Islet precursor cell (in vitro differentiated cells): ENCODE measurements at places on chromosomes 3 and 15.

- no peak for DNase-seq
Observed at GRCh38 chr3:2940062-2940461, 170.1 kb downstream of the IL5RA start.

DNA sequence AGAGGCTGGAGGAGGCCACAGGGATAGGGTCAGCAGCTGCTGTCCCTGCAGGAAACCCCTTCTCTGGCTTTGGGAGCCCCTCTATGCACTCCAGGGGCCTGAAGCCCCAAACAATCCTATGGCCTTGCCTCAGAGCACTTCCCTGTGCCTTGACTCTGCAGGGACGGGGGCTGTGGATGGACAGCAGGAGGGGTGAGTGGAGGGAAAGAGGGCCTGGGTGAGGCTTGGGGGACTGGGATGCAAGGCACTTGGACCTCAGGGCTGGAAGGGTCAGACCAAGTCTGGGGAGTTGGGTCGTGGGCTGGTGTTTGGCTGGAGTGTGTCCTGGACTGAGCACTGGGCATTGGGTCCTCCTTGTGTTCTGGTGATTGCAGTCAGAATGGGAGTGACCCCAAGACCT, 769.8 kb downstream of the EPHA3 start:
- no peak for DNase-seq

DNA sequence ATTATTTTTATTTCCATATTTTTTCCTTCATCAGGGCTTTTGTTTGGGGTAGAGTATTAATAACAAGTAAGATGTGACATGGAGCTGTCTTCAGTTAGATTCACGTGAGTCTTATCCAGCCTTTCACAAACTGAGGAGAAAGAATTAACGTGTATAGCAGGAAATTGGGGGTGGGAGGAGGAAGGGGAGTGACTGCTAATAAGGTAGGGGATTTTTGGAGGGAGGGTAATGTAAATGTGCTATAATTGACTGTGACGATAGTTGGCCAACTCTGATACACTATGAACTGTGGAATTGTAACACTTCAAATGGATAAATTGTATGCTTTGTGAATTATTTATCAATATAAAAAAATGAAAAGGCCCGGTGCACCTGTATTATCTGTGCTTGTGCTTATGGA, 8.9 kb downstream of the DUT start:
- DNase-seq: no peak

GRCh38 chr15:71800835-71801745, 9.3 kb upstream of the NR2E3 start:
- DNase-seq: peak; percentile 55

DNA sequence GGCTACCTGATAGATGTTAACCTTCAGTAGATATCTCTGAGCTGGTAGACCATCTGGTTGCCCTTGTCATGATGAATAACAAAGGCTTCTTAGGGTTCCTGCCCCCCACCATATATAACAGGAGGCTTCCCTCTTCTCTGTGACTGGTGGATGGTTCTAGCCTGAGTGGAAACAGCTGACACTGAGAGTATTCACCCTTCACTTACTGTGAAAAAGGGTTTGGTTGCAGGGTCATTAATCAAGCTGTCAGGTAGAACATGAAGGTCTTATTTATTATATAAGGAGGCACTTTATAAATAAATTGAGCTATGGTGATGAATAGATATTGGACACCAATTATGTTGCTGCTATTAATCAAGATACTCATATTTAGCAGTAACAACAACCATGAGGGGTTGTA, 58.6 kb downstream of the CACNA2D3 start:
- DNase-seq: no peak

DNA sequence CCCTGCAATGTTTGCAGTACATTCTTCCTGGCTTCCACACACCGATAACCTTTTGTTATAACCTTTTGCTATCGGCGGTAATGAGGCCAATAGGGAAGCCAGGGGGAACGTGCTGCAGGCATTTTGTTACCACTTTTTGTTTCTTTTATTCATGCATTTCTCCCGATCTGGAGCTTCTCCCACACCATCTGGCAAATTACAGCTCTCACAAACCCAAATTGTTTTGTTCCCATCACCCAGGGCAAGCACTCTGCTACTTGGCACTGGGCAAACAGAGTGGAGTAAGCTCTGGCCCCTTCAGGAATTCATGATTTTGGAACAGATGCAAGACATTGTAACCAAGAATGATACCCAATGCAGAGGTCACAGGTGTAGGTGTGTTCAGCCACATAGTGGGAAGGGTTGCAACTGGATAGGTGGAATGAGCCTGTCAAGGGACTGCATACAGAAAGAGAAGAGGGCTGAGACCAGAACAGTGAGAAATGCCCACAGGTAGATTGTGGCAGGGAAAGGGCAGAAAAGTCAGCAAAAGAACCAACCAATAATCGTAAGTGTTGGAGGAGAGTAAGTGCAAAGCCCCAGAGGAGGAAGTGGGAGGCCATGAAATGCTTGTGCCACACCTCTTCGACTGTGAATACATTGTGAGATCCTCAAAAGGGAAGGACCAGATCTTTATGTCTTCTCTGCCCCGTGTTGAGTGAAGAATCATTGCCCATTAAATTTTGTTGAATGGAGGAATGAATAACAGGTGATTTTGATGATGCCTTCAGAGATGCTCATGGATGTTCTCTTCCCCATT, 45.8 kb downstream of the PARP15 start:
- no peak for DNase-seq

DNA sequence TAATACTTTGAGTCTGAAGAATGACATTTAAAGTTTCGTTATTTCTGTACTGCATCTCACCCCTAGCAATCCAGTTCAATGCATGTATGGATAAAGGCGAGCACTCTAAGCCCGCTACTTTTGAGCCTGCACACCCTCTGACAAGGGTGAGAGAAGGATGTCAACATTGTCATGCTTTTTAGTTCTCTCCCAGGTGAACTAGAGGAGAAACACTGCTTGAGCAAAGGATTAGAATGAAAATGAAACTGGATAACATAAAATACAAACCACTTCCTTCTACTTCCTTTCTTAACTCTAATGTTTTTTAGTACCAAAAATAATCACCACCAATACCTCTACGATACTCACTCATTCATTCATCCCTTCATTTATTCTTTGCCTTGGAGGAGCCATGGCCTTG, 588.7 kb upstream of the NR2F2 start:
- no peak for DNase-seq

- no peak for DNase-seq
Observed at GRCh38 chr3:169171739-169172138, 491.8 kb downstream of the MECOM start.

- DNase-seq: no peak
Observed at GRCh38 chr3:53974324-53974723, 82.7 kb upstream of the SELENOK start.

DNA sequence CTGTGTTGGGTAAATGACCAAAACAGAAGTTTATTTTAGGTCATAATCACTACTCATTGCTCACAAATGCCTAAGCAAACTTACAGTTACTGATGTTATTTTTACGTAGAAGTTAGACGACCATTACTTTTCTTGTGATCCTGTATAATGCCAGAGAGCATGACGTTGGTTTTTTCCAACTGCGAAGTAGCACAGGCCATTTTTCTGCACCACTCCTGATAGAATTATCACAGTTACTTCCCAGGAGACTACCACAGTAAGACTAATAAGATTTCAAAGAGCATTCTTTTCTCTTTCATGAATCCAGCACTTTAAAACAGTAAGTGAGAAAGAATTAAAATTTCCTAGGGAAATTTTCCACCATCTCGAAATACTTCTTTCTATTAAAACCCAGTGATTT, 19.8 kb downstream of the CD200 start:
- no peak for DNase-seq

GRCh38 chr3:122920986-122921385, 106.6 kb downstream of the SEMA5B start:
- no peak for DNase-seq

- no peak for DNase-seq
Observed at GRCh38 chr3:107861422-107861821, 229.4 kb downstream of the CD47 start.

DNA sequence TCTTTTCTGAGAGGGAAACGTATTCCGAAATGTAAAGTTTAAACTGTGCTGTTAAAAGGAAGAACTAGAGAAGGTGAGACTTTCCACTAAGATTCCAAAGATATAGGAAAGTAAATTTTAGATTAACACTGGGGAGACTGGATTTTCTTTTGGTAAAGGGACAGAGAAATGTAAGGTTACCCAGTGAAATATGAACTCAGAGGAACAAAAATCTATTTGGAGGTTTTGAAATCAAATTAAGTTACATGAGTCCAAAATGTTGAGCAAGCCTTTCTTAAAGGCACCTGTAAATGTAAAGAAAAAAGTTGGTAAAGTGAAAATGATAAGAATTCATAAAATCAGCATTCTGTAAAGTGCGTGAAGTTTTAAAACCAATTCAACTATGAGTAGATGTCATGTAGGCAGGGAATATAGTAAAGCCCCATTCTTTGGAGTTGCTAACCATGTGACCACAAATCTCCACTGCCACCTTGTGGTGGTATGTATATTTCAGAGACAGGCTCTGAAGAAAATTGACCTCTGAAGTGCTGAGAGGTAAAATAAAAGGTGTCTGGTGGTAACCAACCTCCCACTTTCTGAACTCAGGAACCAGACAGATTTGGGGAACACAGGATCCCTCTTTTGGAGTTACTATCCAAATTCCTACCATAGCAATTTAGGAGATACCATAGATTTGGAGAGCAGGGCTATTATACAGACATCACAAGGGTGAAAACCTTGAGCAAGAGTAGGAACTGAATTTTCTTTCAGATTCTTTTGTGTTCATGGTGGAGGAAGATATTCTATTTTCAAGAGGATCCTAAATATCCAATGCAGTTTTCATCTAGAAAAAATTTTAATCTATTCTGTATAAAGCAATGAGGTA, 215.3 kb downstream of the ROBO2 start:
- DNase-seq: peak; percentile 71

DNA sequence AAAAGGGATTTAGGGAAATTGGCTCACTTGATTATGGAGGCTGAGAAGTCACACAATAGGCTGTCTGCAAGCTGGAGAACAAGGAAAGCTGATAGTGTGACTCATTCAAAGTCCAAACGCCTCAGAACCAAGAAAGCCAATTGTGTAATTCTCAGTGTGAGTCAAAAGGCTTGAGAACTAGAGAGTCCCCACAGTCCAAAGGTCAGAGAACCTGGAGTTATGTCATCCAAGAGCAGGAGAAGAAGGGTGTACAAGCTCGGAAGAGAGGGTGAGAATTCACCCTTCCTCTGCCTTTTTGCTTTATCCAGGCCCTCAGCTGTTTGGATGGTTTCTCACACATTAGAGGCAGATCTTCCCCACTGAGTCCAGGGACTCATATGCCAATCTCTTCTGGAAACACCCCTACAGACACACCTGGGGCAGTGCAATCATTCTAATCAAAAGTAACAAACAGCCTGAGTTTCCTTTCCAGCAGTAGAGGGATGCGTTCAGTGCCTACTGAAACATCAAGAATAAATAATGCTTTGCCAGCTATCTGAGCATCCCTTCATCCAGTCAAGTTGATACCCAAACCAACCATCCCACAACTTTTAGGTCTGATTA, 271.5 kb downstream of the SATB1 start:
- no peak for DNase-seq

- peak; percentile 83 for DNase-seq
Observed at GRCh38 chr15:100723315-100723801, 121.0 kb downstream of the ASB7 start.
